NCI-H460 (cell line): ENCODE measurements at places on chromosomes 3 and 15.

DNA sequence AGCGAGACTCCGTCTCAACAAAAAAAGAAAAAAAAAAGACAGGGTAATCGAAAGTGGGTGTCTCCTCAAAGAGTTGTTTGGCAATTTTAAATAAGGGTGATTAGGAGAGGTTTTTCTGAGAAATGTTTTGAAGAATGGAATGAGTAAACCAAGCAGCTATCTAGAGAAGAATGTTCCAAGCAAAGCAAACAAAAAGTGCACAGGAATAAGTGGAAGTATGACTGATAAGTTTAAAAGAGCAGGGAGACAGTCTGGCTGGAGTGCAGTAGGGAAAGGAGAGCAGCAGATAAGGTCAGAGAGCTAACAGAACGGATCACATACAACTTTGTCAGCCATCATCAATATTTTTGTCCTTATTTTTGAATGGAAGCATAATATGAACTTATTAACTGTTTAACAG is 853.5 kb downstream of the TUSC7 start:
- no peak for DNase-seq

DNA sequence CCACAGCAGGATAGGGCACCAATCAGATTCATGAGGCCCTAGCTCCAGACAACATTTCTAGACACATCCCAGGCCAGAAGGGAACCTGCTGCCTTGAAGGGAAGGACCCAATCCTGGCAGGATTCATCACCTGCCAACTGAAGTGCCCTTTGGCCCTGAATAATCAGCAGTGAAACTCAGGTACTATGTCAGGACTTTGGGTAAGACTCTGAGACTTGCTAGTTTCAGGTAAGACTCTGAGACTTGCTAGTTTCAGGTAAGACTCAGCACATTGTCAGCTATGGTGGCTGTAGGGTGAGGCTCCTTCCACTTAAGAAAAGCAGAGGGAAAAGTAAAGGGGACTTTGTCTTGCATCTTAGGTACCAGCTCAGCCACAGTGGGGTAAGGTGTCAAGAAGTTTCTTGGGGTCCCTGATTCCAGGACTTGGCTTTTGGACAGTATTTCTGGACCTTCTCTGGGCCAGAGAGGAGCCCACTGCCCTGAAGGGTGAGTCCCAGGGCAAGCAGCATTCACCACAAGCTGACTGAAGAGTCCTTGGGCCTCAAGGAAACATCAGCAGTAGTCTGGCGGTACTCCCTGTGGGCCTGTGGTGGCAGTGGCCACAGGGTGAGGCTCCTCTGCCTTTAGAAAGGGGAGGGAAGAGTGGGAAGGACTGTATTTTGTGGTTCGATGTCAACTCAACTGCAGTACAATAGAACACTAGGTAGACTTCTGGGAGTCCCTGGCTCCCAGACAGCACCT is 13.7 kb upstream of the COL8A1 start:
- DNase-seq, result no peak

DNA sequence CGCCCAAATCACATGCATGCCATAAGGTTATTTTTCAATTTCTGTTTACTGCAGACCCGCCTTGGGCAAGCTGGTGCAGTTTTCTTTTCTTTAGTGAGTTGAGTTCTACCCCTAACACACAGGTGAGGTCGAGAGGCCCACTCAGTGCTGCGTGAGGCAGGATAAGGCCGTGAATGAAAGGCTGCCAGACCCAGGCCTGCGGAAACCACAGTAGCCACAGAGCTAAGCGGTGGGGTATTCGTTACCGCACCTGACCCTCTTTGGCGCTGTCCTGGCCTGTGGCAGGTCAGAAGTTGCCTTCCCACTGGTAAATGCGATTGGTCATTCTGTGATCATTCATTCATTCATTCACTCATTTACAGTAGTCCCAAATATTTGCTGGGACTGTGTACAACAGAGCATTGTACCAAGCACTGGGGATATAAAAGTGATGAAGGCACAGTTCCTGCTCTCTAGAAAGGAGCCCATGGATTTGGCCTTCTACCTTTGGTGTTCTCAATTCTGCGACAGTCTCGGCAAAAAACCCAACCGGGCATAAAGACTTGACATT is 144.8 kb downstream of the XXYLT1 start:
- no peak for DNase-seq

GRCh38 chr3:155870945-155871745 is 695 bp downstream of the GMPS start:
- no peak for DNase-seq

- DNase-seq, result no peak
Measured at GRCh38 chr3:162112719-162113118, 616.1 kb downstream of the OTOL1 start.

- DNase-seq, result no peak
Measured at GRCh38 chr3:167874671-167875372, 139.3 kb downstream of the SERPINI1 start.

- DNase-seq, result no peak
Measured at GRCh38 chr3:125436921-125437320, 61.8 kb upstream of the ZNF148 start.

- DNase-seq, result no peak
Measured at GRCh38 chr15:58549013-58549784, 117.4 kb downstream of the LIPC start.

DNA sequence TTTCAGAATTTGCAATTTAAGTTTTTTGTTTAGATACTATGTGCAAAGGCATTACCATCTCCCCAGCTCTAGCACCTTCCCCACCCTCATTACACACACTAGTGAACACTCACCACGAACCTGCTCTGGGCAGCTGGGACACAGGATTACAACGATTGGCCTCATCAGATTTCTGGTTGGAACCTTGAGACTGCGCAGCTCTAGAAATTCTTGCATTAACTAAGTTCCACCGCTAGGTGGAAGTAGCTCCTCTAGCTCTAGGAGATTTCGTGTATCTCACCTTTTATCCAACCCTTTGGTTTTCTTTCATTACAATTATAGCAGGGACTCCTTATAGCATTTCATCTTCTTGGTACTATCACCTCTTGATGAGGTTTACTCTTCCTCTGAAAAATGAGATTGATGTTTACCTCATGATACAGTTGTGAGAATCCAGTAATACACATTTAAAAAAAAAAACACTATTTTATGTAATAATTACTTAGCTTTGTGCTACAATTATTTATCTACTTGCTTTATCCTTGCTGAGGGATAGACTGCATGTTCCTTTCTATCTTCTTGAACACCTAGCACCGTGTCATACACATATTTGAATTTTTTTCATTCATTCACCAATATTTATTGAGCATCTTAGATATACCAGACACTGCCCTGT is 28.7 kb upstream of the PLOD2 start:
- peak; percentile 60 for DNase-seq

- no peak for DNase-seq
Measured at GRCh38 chr15:52191207-52191606, at the start of gene GNB5. GNB5 (minus strand) TSS chr15:52191392; CDS start chr15:52184676, 6,716 bp downstream.

DNA sequence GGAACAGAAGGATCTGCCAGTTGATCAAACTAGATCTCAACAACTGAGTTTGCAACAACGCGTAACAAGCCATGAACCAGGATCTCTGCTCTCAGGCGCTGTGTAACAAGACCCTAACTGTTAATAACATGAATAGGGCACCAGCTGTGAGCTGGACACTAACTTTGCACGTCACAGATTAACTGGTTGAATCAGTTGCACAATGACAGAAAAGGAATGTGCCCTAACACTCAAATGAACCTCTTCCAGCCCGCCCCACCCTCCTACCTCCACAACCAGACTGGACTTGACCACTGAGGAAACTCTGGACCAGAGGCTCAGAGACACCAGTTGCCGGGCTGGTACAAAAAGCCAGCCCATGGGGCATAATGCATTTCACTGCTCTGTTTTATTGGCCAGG is 34.3 kb downstream of the MCF2L2 start:
- no peak for DNase-seq

DNA sequence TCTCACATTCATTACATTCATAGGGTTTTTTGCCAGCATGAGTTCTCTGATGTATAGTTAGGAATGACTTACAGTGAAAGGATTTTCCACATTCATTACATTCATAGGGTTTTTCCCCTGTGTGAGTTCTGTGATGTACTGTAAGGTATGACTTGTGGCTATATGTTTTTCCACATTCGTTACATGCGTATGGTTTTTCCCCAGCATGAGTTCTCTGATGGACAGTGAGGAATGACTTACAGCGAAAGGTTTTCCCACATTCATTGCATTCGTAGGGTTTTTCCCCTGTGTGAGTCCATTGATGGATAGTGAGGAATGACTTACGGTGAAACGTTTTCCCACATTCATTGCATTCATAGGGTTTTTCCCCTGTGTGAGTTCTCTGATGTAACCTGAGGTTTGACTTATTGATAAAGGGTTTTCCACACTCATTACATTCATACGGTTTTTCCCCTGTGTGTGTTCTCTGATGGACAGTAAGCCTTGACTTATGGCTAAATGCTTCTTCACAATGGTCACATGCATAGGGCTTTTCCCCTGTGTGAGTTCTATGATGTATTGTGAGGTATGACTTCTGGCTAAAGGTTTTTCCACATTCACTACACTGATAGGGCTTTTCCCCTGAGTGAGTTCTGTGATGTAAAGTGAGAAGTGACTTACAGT is 47.4 kb downstream of the ZNF717 start:
- no peak for DNase-seq

DNA sequence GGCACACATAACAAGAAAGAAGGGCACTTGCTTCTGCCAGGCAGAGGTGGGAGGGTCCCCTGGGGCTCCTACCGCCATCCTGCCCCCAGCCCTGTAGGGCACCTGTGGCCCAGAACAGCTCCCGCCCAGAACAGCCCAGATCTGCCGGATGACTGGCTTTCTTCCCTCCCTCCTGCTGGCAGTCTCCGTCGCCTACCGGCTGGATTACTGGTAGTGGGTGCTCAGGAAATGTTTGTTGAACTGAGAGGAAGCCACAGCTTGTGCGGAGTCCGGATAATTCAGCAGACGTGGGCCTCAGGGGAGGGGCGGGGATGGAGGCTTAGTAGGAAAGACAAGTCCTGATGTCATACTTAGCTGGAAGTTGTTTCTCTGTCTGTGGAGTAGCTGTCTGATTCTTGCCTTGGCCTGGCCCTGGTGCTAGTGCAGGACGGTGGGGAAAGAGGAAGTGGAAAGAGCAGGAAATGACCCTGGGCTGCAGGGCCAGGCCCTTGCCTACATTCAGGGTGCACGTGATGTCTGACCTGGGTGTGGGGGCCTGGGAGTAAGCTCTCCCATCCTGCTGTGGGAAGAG is 6.7 kb downstream of the CCDC9B start:
- no peak for DNase-seq

DNA sequence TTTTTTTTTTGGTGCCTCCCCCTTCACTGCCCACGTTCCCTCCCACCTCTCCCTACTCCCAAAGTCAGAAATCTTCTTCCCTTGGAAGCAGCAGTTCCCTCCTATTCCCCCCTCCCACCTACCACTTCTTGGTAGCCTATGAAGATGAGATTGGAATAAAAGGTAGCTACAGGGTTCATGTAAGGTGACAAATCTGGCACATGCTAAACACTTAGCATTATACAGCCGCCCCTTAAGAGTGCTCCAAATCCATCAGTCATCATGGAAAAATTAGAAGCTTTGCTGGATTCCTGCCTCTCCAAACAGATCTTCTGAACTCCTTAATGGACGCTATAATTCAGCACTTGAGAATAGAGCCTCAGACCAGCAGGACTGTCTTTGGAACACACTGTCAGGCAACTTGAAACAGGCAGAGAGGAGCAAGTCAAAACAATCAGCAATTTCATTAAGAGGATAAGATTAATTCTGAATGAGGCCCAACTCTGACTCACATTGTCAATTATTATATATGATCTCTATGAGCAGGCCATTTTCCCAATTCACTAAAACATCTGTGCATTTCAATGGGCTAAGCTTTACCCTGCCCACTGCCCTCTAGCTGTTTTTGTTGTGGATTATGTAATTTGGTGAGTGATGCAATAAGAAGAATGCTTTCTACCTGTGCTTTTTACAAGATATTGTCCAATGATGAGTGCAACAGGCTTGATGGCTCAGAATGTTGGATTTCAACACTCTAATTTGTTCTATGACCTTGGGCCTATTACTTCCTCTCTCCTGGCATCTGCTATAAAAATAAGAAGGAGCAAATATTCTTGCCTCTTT is 34.6 kb upstream of the SPRED1 start:
- no peak for DNase-seq

DNA sequence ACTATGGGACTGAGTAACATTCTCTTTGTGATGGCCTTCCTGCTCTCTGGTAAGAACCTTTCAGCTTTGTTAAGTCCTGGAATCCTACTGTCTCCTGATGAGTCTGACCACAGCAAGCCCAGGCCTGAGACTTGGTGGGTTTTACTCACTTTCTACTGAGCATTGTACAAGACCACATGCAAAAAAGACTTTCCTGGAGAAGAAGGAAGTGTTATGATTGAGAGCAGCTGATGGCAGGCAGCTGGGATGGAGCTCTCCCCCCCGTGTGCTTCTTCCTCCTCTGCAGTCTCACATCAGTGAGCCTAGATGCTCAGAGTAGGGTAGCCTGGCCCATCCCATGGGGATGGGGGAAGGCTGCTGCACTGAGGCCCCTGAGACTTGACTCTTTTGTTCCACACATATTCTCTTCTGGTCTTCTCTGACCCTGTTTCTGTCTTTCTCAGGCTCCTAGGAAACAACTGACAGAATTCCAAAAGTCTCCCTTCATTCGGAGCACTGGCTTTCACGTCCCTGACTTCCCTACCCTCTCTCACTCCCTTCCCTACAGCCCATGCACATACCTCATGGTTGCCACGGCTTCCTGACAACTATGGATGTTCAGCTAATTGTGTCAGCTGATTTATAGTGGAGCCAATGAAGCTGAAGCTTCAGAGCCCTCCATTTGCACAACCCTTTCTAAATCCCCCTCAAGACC is 36.6 kb downstream of the CD86 start:
- DNase-seq, result no peak

DNA sequence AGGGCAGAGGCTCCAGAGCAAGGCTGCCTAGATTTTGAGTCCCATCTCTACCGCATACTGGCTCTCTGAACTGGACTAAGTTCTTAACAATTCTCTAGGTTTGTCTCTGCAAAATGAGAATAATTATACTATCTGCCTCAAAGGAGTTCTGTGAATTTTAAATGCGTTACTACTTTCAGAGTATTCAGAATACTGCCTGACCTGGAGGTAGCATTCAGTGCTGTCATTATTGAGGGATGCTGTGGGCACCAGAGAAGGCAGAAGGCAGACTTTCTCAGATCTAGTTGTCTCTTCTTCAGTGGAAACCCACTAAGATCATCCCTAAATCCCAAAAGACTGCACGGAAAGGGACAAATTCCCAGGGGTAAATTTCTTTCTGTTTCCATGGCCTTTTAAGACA is 147.4 kb upstream of the RORA start:
- DNase-seq, result no peak
